ENCODE measurements at places on chromosomes 3 and 15.

DNA sequence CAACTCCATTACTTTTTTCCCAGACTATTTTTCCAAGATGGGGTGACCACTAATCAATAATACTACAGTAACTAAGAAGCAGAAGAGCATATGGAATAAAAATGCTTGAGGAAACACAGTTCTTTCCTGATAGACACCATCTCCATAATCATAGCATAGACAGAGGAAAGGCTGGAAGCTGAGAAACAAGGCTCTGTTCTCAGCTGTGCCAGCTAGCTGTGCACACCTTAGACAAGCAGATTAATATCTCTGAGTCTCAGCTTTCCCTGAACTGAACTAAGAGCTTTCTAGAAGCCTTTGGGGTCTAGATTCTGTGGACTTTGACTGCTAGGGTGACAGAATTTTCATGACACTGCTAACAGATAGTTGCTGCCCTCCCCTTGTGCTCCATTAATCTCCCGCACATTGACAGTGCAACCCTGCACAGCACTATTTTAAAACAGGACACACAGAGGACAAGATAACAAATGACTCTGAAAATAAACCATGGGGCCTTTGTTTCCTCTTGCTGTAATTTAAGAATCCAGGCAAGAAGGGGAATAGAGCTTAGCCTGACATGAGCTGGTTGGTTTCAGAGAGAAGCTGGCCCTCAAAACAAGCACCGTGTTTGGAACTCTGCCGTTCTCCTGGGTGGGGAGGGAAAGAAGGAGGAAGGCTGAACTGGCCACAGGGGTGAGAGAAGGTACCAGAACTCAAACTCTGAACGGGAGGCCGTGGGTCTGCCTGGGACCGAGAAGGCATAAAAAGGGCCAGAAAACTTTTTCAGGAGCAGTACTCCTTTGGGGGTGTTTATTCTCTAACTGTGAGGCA lies 67.4 kb downstream of the ATP13A5 start:
- no peak for DNase-seq

DNA sequence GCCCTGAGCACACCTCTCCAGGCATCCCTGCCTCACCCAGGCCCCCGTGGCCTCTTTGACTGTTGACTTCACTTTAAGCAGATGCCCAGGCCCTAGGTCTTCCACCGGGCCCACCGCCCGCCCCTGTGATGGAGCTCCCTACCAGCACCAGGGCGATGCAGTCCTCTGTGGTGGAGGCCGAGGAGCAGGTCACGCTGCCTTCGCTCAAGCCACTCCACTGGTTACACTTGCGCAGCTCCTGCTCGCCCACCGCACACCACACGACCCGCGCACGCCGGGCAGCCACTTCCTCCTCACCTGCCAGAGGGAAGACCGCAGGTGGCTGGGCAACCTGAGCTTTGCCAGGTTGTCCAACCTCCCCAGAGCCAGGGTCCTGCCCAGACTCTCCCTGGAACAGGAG lies 16.0 kb downstream of the LTF start:
- no peak for DNase-seq

DNA sequence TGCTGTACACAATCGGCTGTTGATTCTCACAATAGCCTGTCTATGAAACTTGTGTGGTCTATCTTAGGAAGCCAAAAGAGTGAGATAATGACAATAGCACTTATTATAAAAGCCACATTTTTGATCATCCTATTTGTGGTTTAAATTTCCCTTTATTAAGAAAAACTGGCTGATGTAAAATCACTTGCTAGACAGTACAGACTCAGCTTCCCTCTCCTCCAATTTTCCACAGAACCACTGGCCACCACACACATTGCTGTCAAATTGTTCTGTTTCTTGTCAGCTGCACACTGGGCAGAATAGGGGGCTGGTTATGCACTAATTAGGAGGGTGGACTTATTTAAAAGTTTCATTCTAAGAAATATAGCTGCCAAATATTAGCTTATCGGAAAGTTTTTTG lies 425.9 kb downstream of the EPHA3 start:
- no peak for DNase-seq

DNA sequence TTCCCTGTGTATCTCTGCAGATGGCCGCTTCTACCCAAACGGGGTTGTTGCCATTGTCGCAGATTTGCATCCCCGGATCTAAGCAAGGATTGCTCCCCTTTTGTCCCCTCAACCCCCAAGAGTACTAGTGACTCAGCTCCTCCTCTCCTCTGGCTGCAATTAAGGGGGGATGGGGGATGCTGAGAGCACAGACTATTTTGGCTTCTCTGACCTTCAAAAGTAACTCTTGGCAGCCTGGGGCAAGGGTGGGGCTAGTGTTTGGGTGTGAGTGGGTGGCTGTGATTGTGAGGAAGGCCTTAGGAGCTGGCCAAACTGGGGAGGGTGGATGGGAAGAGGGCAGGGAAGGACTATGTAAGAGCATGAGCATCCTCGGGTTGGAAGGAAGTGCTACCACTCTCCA lies 1.2 kb upstream of the MAP1A start:
- no peak for DNase-seq

DNA sequence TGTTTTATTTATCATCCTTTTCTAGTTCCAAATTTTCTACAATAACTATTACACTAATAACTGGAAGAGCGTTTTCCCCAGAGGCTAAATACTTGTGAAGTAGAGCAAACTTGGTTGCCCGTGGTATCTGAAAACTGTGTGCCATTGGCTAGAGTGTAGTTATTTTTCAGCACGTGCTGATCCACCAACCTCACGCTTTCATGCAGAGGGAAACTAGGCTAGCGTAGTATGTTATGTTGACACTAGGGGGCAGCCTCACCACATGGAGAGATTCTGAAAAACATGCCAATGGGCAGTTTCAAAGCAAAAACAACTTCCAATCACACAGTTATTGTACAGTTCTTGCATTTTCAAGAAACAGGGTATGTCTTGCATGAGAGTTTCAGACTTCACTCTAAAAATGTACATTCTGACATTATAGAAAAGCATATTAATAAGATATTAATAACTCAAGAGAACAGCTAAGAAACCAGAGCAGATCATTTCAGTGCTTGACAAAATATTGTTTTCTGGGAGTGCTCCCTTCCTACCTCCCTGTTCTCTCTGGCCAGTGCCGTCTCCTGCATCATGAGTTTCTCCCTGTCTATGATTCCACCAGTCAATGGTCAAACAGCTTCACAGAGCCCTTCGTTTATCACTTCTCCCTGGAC lies 39.7 kb downstream of the SPATA12 start:
- peak; percentile 31 for DNase-seq

GRCh38 chr3:140023616-140024530 lies 88.9 kb downstream of the CLSTN2 start:
- DNase-seq, result no peak

- DNase-seq, result no peak
Observed at GRCh38 chr3:72255191-72255590, 470.2 kb upstream of the PROK2 start.

DNA sequence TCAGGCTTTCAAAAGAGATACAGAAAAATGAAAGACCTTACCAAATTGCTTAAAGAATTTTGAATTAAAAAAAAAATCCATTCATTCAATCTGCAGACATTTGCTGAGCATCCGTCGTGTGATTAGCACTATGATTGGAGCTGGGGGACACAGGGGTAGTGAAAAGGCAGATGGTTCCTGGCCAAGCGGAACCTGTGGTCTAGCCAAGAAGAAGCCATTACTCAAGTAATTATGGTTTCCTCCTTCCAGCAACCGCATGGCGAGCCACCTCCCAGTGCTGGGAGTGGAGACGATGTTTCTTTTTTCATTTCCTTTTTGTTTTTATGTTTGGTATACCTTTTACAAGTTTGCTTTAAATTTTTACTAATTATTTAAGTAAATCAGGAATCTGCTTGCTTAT lies 140.2 kb downstream of the CACNA2D3 start:
- no peak for DNase-seq

GRCh38 chr3:150035910-150036612 lies 65.4 kb upstream of the PFN2 start:
- DNase-seq, result no peak

GRCh38 chr15:40992241-40992741 lies 39.0 kb downstream of the CHAC1 start:
- no peak for DNase-seq

- no peak for DNase-seq
Observed at GRCh38 chr3:57796261-57796660, 40.2 kb downstream of the SLMAP start.

GRCh38 chr3:68986496-68987208 lies 26.8 kb downstream of the EOGT start:
- no peak for DNase-seq

GRCh38 chr15:85284497-85284896 lies 95.9 kb upstream of the AKAP13 start:
- no peak for DNase-seq

DNA sequence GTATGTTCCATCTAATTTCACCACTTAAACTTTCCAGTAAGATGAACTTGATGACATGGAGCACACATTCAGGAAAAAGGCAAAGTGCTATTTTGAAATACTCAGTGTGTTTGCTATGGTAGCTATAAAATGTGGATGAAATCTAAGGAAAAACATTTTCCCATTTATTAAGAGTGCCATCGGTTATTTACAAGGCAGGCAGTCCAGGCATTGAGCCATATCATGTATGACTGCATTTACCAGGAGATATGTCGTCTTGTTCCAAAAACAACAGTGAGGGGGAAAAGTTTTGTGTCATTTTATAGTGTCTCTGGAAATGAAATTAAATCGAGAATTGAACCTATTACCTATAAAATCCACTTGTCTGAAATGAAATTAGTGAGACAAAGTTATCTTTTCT lies 13.7 kb downstream of the ANXA2 start:
- no peak for DNase-seq

DNA sequence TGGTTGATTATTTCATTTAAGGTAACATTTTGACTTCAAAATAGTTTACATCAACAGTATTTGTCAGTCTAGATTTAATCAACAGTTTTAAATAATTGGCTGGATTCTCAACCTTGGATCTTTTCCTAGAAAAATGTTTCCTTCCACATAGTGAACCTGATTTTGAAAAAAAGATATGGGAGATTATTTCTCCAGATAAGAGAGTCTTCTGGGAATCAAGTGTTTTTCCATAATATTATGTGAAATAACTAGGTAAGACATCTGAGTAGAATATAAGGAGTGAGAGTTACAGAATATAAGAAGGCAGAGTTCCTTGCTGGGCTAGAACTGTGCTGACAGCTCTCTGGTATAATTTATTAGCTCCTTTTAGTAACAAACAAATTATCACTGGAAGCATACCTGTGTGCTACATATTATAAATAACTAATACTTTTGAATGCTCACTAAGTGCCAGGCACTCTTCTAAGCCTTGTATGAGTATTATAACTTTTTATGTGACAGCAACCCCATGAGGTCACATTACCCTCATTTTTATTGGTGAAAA lies 18.8 kb upstream of the TNFSF10 start:
- no peak for DNase-seq

- DNase-seq, result no peak
Observed at GRCh38 chr3:63364495-63364894, 86.4 kb downstream of the SYNPR start.

DNA sequence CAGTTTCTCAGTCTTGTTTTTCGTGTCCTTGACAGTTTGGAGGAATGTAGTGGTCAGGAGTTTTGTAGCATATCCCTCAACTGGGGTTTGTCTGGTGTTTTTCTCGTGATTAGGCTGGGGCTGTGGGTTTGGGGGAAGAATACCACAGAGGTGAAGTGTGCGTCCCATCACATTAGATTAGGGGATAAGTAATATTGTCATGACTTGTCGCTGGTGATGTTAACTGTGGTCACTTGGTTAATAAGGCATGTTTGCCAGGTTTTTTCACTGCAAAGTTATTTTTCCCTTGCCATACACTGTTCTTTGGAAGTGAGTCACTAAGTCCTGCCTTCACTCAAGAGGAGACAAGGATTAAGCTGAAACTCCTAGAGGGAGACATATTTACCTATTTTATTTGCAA lies 39.1 kb downstream of the PAK2 start:
- DNase-seq, result no peak

DNA sequence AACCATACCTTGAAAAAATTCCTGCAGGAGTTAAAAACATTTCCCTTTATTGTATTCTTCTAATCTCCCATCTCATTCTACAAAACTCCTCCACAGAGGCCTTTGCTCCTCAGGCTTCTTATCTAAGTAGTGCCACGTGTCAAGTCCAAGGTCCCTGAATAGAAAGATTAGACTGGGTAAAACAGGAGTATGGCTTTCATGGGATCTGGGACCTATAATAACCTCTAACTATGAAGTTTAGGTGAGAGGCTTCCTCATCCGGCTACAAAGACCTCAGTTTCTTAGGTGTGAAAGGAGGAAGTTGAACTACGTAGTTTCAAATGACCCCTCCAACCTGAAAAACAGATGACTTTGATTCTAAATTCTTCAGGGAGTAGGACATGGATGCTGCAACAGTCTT lies 20.0 kb downstream of the GPR15 start:
- DNase-seq, result no peak

DNA sequence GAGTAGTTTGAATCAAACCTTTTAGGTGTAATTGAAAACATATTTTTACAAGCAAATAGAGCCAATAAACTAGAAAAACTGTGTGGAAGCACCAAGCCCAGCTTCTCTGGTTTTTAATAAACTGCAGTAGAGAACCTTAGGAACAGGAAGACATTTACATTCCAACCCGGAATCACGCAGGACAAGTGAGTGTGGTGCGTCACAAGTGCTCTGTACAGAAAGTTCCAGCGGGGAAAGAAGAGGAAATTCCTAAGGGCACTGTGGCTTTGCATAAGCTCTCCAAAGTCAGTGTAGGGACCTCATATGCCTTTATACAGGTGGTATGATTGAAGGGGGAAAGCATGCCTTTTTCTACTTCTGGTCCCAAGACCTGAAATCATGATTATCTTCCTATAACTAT lies 21.6 kb downstream of the COL8A1 start:
- no peak for DNase-seq

Data from T follicular helper cell (primary cell).